NCI-H2171 treated with DMSO at 0.1 percent for 48 hours (cell line): ENCODE measurements at places on chromosomes 1 and 21.

DNA sequence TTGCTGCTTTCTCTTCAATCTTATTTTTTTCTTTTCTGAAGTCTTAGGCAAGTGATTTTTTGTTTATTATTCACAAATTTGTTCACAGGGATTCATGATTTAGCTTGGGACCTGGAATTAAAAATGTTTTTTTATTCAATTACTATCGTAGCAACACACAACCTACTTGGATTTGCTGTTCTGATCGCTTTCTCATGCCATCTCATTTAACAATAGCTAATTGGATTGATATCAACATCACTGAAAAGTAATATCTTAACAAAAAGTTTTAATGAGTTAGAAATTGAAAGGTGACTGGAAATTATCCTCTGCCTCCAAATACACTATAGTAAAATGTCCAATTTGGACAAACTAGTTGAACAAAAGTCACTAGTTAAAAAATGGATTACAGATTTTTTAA is 32.4 kb downstream of the MAP3K21 start:
- DNase-seq = no peak

GRCh38 chr1:18643154-18644012 is 12.7 kb downstream of the PAX7 start:
- no peak for DNase-seq

DNA sequence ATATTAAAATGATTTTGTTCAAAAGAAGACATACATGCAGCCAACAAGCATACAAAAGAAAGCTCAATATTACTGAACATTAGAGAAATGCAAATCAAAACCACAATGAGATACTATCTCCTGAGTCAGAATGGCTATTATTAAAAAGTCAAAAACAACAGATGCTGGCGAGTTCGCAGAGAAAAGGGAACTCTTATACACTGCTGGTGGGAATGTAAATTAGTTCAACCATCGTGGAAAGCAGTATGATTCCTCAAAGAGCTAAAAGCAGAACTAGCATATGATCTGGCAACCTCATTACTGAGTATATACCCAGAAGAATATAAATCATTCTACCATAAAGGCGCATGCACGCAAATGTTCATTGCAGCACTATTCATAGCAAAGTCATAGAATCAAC is 126.0 kb upstream of the HMCN1 start:
- no peak for DNase-seq

DNA sequence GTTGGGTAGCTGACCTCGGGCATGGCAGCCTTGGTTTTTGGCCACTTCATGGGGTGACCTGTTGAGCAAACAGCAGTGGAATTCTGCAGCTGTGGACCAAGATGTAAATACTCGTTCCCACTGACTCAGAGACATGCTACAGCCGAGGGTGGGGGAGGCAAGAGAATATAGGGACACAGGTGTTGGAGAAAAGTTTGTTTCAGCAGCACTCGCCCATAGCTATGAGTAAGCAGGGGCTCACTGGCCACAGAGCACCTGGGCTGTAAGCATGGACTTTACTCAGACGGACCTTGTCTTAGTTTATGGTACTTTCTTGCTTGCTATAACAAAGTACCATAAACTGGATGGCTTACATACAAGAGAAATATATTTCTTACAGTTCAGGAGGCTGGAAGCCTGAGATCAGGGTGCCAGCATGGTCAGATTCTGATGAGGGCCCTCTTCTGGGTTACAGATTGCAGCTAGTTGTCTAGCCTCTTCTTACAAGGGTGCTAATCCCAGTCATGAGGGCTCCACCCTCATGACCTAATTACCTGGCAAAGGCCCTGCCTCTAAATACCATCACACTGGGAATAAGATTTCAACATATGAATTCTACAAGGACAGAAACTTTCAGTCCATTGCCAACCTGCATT is 437.2 kb upstream of the DAB1 start:
- DNase-seq = no peak

- DNase-seq = no peak
These were observed 19.9 kb downstream of the SLC19A1 start for GRCh38 chr21:45522381-45522780.

- DNase-seq = no peak
These were observed 9.5 kb downstream of the DPT start for GRCh38 chr1:168719306-168720111.

- peak; percentile 7 for DNase-seq
These were observed 346.7 kb upstream of the ADGRL4 start for GRCh38 chr1:79353224-79353623.

- no peak for DNase-seq
These were observed 11.1 kb upstream of the SSX2IP start for GRCh38 chr1:84701376-84701775.

- no peak for DNase-seq
These were observed 12.4 kb downstream of the TMCC2 start for GRCh38 chr1:205240118-205240517.

DNA sequence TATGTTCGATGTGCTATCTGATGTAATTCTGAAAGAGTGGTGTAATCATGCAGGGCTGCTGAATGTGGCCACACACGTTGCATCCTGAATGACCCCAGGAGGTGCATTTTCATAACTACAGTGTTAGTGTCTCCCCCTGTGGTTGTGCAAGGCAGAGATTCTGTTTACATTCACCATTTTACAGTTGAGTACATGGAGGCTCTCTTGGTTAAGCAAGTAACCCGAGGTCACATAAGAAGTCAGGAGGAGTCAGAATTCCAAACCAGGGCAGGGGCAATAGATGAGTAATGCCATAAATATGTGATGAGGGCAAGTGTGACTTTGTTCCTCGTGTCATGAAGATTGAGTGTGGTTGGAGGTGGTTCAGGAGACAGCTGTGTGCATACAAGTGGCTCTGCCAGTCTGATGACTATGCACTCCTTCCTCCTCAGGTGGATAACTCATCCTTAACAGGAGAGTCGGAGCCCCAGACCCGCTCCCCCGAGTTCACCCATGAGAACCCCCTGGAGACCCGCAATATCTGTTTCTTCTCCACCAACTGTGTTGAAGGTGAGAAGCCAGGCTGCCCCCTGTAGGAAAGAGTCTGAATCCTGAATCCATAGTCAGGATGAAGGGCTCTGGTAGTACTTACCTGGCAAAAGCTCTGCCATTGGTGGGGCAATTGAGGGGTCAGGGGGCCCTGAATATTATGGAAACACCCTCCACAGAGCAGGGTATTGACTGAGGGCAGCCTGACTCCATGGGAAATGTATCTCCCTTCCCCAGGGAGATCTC is 9.3 kb downstream of the ATP1A2 start:
- no peak for DNase-seq

- DNase-seq = no peak
These were observed 56.6 kb downstream of the OLIG1 start for GRCh38 chr21:33126569-33126968.
